ENCODE measurements at places on chromosomes 13 and 19.

GRCh38 chr13:27578121-27579030 is 42.0 kb downstream of the LNX2 start:
- no peak for DNase-seq

DNA sequence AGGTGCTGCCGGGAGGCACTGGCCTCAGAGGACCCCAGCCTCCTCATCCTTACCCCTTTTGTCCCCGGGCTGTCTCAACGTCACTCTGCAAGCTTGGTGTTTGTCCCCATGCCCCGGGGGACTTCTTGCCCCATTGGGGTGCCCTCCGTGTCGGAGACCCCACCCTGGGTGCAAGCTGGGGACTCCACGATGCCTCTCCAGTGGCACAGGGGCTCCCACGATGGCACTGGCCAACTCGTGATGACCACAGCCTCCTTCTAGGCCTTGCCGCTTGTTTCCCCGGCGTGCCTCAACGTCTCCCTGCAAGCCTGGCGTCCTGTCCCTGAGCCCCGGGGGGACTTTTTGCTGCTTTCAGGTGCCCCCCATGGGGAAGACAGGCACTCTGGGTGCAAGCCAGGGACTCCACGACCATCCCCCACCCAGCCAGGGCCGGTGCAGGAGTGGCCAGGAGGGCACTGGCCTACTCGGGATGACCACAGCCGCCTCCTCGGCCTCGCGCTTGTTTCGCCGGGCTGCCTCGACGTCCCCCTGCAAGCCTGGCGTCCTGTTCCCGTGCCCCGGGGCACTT is 237.0 kb downstream of the TUBA3C start:
- DNase-seq: no peak

DNA sequence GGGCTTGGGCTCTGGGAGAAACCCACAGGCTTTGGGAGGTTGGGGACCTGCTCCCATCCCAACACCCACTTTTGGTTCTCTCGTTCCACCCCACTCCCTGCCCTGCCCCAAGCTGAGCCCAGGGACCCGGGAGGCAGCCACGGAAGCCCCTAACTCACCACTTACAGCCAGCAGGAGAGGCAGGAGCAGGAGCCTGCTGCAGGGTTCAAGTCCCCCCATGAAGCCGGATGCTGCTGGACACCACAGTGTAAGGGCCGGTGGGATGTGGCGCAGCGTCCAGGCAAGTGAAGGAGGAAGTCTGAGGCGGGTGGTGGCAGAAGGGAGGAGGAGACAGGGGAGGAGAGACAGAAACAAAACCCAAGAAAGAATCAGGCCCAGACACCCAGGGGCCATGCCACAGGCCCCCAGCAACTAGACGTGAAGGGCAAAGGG is at the start of gene TYROBP:
TYROBP (minus strand) TSS at position 286 of the 432 bp plus-strand sequence; CDS start at position 219, 67 bp downstream.
- no peak for DNase-seq

- no peak for DNase-seq
Measured at GRCh38 chr19:21314676-21315075, 14.5 kb downstream of the ZNF708 start.

DNA sequence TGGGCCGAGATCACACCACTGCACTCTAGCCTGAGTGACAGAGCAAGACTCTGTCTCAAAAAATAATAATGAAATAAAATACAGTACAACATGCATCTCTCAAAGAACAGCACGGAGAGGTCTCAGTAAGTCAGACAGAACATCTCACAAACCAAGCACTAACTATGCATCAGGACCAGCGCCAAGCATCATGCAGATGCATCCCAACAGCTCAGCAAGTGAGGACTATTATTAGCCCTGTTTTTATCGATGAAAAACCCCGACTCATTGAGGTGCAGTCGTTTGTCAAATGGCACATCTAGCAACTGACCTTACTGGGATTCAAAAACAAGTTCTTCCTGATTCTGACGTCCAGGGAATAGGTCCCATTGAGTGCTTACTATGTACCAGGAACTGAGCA is 3.8 kb downstream of the C19orf47 start:
- no peak for DNase-seq

DNA sequence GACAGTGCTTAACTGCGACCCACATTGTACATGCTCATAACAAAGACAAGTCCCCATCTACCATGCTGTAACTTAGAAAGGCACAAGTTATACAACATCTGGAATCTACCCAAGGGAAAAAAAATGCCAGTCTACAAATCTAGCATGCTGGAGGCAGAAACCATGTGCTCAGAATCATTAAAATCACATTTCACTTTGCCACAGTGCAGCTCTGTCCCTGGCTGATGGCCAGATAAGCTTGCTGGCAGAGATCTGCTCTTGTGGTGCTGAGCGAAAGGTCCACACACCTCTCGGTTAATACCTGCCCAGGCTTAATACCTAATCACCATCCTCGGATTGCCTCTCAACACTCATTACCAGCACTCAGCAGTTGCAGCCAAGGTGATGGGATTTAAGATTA is 74.1 kb upstream of the UQCRFS1 start:
- DNase-seq: no peak

- DNase-seq: no peak
Measured at GRCh38 chr19:2768365-2769132, 14.5 kb downstream of the SGTA start.

GRCh38 chr19:38911388-38912001 is 491 bp downstream of the CCER2 start:
- DNase-seq: no peak

DNA sequence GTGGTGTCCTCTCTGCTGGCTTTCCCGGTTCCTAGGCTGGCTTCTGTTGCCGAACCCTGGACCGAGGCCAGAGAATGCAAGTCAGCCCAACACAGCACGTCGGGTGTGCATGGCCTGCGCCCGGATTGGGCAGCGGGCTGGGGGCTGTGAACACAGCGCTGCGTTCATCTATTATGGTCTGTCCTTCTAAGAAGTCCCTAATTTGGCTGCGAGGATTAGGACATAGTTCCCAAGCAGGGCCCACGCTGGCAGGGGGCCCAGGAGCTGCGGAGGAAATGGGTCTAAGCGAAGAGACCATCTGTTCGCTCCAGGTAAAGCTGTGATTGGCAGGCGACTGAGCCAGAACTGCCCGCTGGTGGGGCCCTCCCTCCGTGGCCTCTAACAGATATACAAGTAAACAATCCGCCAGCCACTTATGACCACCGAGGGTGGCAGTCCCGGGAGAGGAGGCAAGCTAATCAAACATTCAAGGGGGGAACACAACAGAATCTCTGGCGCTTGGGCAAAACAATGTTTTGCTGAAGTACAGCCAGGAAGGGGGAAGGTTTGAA is 6.0 kb downstream of the SYCE2 start:
- DNase-seq: no peak

DNA sequence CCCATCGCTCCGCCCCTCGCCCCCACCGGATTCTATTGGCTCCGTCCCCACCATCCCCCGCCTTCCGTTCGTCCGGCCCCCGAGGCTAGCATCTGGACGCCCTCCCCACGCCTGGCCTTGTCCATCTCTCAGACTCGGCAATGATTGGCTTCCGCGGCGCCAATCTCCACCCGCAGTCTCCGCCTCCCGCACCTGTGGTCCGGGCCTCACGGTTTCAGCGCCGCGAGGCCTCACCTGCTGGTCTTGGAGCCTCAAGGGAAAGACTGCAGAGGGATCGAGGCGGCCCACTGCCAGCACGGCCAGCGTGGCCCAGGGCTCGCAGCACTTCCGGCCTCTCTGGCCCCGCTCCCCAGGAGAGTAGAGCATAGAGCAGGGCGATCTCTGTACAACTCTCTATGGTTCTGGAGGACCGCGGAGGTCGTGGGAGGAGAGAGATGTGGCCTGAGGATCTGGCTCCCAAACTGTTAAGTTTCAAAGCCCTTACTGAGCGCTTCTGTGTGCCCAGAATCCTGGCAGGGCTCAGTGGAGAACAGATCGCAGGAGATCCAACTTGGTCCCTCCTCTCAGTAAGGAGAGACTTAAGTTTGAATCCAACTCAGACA is at the start of gene ERCC1:
ERCC1 (minus strand) TSS at position 329 of the 602 bp plus-strand sequence. CDS start 543 bp downstream, outside the sequence.
- DNase-seq: peak; percentile 39

DNA sequence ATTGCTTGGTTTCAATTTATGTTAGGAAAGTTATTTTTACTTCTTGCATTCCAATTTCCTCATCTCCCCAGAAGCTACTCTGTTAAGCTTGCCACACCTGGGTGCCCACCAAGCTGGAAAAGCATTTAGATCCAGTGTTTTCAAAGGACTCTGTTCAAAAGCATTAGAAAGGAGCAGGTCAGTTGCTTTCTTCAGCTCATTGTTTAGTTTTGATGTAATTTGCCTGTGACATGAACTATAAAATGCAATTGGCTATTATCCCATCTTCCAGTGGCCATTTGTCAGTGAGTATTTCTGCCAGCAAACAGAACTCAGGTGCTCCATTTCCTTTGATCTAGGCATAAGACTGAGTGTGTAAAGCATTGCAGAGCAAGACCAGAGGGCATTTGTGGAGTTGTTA is 46.7 kb upstream of the RNF113B start:
- DNase-seq: no peak

DNA sequence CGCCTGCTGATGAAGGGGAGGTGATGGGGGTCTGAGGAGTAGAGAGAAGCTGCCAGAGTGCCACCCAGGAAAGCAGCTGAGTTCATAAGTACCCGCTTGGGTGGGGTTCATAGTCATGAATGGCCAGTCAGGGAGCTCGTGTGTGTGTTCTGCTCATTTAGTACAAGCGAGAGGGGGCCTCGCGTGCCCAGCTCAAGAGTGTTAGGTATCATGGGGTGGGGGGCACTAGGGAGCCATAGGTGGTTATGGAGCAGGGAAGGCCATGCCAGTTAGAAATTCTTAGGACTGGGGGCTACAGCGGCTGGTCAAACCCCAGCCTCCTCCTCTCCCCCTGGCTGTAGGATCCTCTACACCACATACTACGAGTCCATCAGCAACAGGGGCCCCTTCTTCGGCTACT is 46.8 kb downstream of the CD320 start:
- DNase-seq: no peak

DNA sequence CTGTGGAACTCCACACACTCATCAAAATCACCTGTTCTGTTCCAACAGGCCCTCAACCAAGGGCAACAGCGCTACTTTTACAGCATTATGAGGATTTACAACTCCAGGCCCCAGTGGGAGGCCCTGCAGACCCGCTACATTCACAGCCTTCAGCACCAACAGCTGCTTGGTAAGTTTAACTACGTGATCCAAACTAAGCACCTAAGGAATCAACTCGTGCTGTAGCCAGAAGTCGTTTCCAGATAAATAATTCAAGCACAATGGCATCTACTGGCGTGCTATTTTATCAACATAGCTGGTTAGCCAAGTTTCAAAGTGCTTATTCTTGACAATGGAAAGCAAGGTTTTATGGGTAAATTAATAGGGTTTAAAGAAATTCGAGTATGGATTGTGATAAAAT is 5.3 kb downstream of the FAM216B start:
- DNase-seq: no peak

DNA sequence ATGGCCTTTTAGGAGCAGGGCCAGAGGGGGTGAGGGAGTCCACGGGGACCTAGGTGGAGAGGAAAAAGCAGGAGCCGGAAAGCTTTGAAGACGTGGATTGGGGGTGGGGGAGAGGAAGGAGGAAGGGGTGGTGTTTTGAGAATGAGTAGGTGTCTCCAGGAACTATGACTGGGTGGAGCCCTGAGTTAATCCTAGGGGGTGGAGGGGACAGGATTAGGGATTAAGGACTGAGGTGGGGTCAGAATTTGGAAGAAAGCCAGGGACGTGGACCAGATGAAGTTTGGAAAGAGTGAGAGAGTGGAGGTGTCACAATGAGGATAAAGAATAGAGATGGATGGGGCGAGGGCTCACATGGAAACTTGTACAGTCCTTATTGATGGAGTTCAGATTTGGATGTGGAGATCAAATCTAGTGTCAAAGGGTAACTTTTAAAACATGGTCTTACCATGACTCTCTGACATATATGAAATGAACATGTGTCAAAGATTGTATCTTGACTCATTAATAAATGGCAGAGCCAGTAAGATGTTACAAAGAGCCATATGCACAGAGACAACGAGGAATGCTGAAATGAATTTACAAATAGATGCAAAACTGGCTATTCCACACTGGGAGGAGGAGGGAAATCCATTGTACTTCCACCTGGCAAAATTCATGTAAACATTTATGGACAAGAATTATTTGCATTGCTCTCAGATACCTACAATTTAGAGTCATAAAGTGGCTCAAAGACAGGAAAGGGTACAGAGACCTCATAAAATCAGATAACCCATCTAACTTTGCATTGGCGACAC is 1.7 kb upstream of the KLK13 start:
- no peak for DNase-seq

GRCh38 chr13:38223089-38223488 is 126.6 kb upstream of the UFM1 start:
- no peak for DNase-seq
